ENCODE measurements at places on chromosomes 7 and 10.
A peak's percentile ranks its signal among the peaks of the same experiment; 100 is the strongest.

DNA sequence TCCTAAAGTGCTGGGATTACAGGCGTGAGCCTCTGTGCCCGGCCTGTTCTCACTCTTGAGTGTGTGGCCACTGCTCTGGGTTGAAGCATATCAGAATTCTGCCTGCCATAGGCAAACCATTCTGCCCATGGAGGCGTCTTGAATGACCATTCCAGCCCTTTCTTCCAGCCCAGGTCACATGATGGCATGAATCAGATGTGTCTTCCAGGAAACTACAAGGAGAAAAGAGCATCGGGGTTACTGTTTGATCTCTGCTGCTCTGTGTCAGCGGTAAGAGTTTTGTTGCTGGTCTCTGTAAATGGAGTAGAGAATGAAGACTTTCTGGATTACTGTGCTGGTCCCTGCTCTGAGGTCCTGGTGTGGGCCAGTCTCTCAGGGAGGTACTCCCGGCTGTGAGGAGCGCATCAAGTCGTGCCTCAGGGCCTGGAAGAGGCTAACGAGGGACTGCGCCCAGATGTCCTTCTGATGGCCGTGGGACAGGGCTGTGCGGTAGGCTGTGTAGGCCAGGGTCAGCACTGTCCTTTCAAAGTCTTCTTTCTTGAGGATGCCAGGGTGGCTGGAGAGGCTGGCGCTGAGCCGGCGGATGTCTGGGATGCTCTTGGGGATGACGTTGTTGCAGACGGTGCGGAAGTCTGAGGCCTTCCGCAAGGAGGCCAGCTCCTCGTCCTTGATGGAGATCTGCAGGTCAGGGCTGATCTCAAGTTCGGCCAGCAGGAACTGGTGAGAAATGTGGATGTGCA is 5.8 kb upstream of the SLC13A4 start:
- no peak for DNase-seq

- no peak for DNase-seq
These were observed 140.1 kb upstream of the UNC5B start for GRCh38 chr10:71072131-71072822.

GRCh38 chr10:128578766-128579165 is 452.5 kb upstream of the MKI67 start:
- DNase-seq = no peak

GRCh38 chr7:44080686-44081265 is 1.6 kb downstream of the POLM start:
- no peak for DNase-seq

DNA sequence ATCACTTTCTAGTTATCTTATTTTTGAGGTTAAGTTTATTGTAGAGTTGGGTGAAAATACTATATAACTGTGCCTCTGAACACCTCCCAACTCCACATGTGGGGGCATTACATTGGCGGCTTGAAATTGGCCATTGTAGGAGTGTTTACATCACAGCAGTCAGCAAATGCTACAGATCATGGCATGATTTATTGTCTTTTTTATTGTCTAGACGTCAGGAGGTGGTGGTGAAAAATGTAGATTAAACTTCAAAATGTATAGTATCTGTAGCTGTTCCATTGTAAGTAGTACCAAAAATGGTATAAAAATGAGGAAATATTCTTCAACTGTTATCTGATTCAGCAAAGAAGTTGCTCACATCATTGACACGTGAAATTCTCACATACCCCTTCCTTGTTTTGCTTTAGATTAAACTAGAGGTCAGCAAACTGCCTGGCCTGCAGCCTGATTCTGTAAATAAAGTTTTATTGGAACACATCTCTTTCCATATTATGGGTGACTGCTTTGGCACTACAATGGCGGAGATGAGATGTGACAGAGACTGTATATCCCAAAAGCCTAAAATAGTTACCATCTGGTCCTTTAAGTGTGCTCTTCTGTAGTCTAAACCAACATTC is 35.0 kb downstream of the TAF3 start:
- no peak for DNase-seq

DNA sequence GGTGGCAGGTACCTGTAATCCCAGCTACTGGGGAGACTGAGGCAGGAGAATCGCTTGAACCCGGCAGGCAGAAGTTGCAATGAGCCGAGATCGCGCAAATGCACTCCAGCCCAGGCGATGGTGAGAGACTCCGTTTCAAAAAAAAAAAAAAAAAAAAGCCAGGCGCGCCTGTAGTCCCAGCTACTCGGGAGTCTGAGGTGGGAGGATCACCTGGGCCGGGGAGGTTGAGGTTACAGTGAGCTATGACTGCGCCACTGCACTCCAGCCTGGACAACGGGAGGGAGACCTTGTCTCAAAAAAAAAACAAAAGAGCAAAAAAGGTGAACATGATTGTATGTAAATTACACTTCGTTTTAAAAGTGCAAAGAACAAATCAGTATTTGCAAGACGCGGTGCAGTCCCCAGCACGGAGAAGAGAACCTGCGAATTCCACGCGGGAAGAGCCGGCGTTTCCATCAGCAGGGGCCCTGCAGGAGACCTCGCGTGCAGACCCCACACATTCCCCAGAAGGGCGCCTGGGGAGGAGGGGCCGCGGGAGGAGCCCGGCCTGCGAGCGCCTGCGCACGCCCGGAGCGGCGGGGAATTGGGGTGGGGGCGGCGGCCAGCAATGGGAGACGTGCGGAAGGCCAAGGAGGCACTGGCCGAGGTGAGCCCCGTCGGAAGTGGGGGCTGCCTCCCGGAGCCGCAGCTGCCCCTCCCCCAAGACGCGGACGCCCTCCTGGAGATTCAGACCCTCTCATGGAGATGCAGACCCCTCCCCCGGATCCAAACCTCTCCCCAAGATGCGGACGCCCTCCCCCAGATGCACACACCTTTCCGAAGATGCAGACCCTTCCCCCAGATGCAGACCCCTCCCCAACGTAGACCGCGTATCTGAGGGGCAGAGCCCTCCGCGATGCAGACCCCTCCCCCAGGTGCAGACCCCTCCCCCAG is 16.7 kb upstream of the SUN1 start:
- peak; percentile 77 for DNase-seq

- no peak for DNase-seq
These were observed 41.7 kb upstream of the TOMM7 start for GRCh38 chr7:22864301-22864700.

DNA sequence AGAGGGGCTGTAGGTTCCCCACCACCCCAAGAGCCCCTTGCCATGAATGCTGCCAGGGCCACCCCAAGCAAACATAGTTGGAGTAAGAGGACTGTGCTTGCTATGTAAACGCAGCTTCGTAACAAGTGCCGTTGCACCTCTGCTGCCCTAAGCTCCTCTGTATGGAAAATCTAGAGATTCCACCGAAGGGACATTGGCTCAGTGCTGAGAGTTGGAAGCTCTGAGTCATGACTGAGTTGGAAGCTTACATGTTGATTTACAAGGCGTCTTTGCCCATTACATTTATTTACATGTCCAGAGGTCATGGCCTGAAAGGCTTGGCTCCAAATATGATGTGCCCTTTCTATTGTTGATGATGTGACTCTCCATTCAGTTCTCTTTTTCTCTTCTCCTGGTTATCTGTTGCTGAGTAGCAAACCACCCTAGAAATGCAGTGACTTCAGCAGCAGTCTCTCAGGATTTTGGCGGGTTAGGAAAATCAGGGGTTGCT is 233.1 kb upstream of the TCF7L2 start:
- DNase-seq = no peak

DNA sequence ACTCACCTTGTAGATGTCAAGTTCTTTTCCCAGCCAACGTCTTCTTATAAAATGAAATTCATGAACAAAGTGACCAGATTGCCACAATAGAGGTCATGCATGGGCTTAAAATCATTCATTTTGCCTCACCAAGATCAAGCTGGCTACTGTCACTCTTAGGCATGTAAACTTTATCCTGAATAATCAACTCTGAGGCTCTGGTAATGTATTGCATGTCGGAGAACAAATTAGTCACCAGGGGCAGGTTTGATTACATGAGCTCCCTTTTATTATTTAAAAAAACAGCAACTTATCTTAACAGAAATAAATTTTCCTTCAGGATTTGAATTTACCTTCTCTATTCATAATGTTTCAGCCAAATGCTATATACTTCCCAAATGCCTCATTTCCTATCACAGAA is 112.9 kb upstream of the SP4 start:
- DNase-seq = no peak

DNA sequence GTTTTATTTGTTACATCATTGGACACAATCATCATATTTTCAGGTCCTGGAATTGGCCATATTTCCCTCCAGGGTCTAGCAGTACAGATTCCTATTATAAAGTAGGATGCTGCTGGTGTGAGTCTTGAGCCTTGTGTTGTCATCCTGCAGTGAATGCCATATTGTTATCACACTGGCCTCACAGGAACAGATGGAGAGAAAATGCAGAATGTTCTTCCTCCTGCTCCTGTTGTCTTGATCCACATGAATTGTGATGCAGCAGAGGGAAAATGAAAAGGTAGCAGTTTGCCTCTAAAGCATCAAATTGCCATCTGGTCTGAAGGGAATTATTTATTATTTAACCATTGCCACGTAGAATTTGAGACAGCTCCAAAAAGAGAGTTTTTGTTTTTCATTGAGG is 248.6 kb downstream of the GPAM start:
- no peak for DNase-seq

DNA sequence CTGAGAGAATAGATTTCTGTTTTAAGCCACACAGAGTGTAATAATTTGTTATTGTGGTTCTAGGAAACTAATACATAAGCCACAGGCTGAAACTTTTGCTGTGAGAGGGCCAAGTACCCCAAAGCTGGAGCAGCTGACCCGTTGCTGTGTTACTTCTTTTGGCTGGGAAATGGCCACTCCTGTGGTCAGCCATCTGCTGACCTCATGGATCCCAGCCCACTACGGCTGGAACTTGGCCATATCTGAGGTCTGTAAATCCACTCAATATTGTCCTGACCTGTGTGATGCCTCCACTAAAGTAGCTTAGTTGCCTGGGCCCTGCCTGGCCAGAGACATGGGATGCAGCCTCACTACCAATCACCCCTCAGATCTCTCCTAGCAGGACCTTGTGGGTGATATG is 17.4 kb upstream of the LOXL4 start:
- no peak for DNase-seq

DNA sequence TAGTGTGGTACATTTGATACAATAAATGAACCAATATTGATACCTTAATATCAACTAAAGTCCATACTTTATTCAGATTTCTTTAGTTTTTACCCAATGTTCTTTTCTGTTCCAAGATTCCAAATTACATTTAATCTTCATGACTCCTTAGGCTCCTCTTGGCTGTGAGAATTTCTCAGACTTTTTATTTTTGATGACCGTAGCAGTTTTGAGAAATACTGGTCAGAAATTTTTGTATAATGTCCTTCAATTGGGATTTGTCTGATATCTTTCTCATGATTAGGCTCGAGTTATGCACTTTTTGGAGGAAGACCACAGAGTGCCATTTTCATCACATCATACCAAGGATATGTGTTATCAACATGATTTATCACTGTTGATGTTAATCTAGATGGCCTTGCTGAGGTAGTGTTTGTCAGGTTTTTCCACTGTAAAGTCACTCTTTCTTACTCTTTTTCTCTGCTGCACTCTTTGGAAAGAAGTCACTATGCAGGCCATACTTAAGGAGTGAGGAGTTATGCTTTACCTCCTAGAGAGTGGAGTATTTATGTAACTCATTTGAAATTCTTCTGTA is 12.9 kb upstream of the ENTPD1 start:
- no peak for DNase-seq

DNA sequence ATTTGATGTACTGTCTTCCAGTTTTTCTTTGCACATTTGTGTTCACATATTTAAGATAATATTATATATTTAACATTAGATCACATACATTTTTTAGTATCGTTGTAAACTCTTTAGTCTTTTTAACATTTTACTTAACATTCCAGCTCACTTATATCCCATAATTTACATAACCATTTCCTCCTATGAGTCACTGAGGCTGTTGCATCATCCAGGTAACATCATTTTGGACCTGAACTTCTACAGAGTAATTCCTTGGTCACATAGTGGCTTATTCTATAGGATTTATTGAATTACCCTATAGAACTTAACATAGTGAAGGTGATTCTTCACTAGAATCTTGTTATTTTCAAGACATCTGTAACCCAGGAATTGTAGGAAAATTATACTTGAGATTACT is 194.4 kb downstream of the POU6F2 start:
- DNase-seq = no peak

GRCh38 chr7:121306565-121306964 is 22.2 kb upstream of the WNT16 start:
- no peak for DNase-seq

DNA sequence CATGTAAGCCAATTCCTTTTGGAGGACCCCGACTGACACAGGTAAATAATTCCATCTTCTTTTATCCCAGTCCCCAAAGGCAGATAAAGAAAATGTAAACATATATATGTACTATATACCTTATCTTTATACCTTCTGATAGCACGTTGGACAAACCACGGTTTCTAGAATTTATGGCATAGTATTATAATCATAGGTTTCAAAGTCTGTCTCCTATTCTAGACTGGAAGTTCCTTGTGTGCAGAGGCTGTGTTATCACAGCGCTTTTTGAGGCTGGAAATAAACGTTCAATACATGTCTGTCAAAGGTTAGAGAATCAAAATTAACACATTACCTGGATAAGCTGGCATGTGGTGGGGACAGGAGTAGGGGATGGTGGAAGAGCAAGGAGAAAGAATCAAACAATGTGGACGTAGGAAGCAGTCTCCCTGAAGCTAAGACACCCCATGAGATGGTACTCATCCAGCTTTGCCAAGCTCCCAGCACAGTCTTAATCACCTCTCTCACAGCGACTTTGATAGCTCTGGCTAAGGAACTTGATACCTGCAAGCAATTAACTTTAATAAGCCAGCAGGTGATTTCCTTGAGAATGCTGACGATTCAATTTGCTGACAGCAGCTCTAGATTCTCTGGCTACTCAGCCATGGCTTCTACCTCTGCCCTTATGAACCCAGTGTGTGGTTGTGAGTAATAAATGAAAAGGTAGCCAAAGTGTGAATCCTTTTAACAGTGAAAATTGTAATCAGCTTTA is 208.4 kb upstream of the LRRTM3 start:
- no peak for DNase-seq

DNA sequence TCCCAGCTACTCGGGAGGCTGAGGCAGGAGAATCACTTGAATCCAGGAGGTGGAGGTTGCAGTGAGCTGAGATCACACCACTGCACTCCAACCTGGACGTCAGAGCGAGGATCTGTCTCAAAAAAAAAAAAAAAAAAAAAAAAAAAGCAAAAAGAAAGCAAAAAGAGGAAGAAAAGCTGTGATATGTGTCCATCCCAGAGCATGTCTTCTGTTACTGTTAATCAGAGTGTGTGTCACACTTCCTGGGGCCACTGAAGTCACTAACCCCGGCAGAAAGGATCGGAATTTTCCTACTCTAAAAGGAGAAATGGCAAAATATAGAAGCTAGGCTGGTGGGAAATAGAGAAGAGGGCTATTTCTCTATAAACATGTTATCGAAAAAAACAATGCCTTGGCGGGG is 11.9 kb downstream of the PIK3AP1 start:
- no peak for DNase-seq

- no peak for DNase-seq
These were observed 593.6 kb downstream of the DNAJB6 start for GRCh38 chr7:157930441-157930840.

- DNase-seq = no peak
These were observed 341.1 kb downstream of the PLXDC2 start for GRCh38 chr10:20157314-20157713.

- DNase-seq = peak; percentile 93
These were observed 54.4 kb downstream of the MCMBP start for GRCh38 chr10:119817991-119818888.

GRCh38 chr7:127598318-127598717 is 4.8 kb downstream of the FSCN3 start:
- DNase-seq = no peak
